ENCODE measurements at places on chromosomes 7 and 10.

- no peak for DNase-seq
Measured at GRCh38 chr7:50783303-50783702, 607 bp upstream of the GRB10 start.

- DNase-seq = no peak
Measured at GRCh38 chr7:150939052-150939451, 39.1 kb downstream of the KCNH2 start.

- DNase-seq = no peak
Measured at GRCh38 chr7:123415625-123416024, 118.8 kb downstream of the IQUB start.

GRCh38 chr7:45068236-45069023, 20.3 kb downstream of the NACAD start:
- DNase-seq = no peak

DNA sequence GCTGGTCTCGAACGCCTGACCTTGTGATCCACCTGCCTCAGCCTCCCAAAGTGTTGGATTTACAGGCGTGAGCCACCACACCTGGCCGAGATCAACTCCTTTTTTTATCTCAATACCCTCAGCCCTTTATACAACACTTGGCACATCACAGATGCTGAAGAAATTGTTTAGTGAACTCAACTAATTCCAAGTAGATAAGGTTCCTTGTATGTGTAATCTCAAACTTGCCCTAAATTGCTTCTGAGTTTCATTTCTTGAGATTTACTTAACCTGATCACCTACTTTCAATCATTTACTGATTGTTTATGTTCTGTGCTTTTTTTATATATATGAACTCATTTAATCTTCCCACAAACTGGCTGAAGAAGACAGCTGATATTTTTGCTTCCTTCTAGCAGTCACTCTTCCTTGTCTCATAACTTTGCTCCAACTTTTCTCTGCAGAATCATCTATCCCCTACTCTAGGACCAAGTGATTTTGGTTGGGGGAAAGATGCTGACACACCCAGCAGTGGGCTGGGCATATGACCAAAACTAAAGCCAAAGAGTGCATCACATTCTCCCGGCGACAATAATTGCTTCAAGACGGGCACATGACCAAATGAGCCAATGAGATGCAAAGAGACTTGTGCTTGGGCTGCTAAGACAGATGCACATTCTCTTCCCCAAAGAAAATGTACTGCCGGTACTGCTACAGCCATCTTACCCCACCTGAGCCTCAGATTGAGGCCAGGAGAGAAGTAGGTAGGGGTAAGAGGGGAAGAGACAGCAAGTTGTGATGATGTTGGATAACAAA, 40.3 kb upstream of the ARID5B start:
- DNase-seq = no peak

- no peak for DNase-seq
Measured at GRCh38 chr10:63246356-63246755, 113.2 kb downstream of the NRBF2 start.

- no peak for DNase-seq
Measured at GRCh38 chr7:130875265-130875741, 141.3 kb upstream of the KLF14 start.

DNA sequence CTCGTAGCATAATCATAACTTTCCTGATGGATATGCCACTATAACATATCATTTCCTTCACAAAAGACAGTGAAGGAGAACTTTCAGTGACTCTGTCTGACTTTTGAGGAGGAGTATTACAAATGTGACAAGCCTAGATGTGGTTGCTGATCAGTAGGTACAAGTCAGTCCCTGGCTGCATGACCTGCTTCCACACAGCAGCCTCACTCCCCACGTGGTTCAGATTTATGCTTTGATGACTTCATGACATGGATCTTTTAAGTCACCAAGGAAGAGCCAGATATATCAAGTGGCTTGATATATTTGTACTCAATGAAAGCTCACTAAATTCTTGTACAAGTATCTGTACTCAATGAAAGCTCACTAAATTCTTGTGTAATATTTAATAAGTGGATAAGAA, 50.9 kb upstream of the MKLN1 start:
- no peak for DNase-seq

DNA sequence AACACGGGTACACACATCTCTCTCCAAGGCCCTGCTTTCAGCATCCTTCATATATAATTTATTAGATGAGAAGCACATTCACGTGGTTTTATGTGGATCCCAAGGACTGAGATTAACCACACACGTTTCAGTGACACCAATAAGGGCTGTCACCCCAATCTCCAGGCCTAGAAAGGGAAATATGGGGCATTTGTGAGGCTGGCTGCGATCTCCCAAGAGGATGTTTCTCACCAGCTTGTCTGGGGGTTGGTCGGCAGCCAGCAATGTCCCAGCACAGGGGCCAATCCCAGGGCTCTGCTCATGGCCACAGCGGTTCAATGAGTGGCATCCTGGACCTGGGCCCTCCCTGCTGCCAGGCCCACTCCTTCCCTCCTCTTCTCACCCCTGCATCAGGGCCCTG, 115.5 kb downstream of the ITIH5 start:
- no peak for DNase-seq

- DNase-seq = no peak
Measured at GRCh38 chr10:73946253-73947145, 35.6 kb downstream of the PLAU start.

- DNase-seq = no peak
Measured at GRCh38 chr7:23018750-23019149, 4.8 kb upstream of the HYCC1 start.

DNA sequence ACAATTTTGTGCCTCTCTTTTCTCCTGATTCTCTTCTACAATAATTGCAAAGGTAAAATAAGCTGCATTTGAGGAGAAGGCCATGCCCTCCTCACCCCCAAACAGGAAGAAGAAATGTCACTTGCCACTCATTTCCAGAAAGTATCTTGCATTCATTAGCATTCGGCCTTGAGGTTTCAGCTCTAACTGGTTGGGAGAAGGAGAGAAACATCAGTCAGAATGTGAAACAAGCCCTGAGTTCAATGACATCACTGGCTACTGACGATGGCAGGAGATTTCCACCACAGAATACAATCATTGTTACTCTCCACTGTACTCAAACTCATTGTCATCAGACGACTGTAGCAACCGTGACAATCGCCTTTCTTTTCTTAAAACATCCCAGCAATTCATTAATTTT, 72.8 kb downstream of the PRKCQ start:
- no peak for DNase-seq

DNA sequence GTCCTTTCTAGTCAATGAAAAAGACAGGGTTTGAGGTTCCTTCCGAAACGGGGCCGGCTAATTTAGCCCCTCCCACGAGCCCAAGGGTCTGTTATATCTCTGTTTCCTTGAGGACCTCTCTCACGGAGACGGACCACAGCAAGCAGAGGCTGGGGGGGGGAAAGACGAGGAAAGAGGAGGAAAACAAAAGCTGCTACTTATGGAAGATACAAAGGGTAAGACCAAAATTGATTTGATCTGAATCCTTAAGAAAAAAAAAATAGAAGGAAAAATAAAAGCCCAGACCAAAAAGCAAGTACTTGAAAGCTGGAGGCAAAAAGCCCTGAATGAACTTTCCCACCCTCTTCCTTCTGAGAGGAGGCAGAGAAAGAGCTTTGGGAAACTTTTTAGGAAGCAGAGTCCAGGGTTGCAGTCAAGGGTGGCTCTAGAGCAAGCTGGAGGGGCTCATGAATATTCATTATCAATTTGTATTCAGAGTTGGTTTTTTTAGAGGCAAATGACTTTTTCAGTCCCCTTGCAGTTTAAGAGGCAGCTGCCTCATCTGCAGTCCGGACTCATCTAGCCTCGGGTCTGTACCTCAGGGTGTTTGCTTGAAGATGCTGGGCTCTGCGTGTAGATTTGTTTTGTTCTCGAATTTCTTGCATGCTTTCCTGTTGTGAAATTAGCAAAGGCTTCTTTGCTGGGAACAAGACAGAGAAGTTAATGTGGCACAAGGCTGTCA, at the start of gene ENTPD1:
Gene ENTPD1 (plus strand): TSS at position 123 of the 721 bp plus-strand sequence. CDS start 77 bp downstream, at position 200.
- DNase-seq = no peak

GRCh38 chr10:23065181-23065948, 30.0 kb upstream of the MSRB2 start:
- DNase-seq = no peak

DNA sequence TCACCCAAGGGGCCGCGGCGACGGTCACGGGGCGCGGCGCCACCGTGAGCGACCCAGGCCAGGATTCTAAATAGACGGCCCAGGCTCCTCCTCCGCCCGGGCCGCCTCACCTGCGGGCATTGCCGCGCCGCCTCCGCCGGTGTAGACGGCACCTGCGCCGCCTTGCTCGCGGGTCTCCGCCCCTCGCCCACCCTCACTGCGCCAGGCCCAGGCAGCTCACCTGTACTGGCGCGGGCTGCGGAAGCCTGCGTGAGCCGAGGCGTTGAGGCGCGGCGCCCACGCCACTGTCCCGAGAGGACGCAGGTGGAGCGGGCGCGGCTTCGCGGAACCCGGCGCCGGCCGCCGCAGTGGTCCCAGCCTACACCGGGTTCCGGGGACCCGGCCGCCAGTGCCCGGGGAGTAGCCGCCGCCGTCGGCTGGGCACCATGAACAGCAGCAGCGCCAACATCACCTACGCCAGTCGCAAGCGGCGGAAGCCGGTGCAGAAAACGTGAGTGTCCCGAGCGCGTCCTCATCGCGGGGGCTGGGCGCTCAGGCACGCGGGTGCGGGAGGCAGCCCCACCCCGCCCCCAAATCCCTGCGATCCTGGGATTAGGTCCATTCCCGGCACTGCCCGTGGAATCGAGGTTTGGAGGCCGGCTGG, 509 bp downstream of the AHR start:
- DNase-seq = no peak

DNA sequence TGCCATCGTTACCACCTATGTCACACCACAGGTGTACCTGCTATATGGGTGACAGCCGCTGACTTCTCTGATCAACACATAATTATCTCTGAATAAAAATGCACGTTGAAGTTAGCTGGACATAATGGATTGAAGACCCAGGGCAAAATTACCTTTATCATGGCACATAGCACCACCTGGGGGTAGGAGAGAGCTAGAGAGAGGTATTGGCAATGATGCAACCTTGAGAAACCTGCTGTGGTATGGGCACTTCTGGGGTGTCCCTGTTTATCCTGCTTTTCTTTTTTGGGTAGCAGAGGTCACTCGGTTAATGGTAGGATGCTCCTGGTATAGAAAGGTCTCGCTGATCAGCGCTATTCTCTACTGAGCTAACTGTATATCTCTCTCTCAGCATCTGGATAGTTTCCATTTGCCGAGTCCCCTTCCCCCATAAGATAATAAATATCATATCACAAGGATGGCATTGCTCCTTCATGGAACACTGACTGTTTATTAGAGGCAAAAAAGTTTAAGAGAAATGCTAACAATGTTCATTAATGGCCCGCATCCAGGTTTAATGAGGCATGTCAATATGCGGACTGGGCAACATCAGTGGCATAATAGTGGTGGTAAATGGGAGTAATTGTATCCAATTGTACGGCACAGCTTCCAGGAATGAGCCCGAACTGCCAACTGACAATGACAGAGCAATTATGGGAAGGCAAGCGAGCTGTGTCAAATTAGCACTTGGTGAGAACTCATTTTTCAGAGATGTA, 323.1 kb downstream of the TFEC start:
- DNase-seq = peak; percentile 28

GRCh38 chr7:44394112-44394447, 68.7 kb upstream of the CAMK2B start:
- DNase-seq = no peak

DNA sequence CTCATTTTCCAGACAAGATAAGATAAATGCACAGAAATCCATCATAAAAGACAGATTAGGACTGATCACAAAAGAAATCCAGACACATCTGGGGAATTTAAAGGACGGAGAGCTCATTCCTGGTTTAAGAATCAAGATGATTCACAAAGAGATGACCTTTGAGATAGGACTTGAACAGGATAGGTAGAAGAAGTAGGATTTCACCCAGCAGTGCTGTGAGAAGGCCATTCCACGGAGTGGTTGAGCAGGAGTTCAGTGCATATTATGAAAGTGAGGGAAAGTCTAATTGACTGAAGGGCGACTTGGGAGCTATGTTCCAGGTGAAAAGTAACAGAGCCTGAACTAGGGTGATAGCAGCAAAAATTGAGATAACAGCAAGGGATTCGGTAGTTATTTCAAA, 73.7 kb downstream of the GAD2 start:
- DNase-seq = no peak

- no peak for DNase-seq
Measured at GRCh38 chr10:79393924-79394610, 46.8 kb downstream of the PPIF start.

- DNase-seq = no peak
Measured at GRCh38 chr10:30186371-30186875, 127.0 kb upstream of the JCAD start.

DNA sequence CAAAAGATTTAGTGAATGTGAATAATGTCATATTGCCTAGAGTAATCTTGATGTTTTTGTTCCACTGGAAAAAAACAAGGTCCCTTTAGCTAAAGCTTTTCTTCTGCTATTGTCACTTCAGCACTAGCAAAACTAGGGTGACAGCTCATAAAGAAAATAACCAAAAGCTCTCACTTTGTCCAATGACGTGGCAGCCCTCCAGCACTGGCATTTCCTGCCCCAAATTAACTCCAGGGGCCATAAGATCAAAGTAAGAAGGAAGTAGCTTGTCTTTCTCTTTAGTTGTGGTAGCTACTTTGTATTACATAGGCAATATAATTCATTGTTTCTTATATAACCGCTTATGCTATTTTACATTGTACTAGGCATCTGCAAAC, 47.3 kb downstream of the LRRN3 start:
- no peak for DNase-seq

DNA sequence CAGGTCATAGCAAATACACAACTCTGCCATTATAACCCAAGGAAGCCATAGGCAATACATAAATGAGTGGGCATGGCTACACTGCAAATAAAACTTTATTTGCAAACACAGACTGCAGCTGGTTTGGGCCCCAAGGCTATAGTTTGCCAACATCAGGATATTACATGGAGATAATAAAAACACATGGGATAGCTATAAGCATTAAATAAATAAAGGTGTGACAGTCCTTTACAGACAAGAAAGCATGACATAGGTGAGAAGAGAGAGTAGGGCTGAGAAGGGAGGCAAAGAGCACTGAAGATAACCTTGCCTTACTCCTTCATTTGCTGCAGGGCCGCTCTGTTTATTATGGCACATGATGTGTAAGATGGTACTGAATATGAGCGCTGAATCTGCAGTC, 135.1 kb upstream of the GHITM start:
- DNase-seq = no peak

DNA sequence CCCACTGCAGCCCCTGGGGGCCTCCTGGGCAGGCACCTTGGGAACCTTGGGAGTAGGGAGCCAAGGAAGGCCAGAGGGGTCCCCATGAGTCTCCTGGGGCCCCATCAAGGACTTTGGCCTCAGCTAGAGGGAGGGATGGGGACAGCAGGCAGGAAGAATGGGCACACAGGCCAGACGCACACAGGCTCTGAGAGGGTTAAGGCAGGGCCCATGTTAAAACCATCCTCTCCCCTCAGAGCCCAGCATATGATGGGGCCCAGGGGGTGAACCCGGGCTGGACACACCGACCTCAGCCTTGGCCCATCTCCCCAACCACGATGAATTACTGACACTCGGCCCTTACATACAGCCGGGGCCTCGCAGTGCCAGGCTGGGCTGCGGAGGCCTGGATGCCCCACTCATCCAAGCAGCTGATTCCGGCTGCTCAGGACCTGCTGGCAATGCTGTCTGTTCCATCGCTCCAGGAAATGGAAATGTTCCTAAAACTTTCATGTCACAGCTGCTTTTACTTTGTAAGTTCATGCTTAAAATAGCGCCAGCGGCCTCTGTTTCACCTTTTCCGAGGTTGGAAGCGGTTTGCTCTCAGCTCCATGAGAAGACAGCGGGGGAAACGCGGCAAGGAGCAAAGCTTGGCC, 17.3 kb upstream of the INPP5A start:
- no peak for DNase-seq

- DNase-seq = no peak
Measured at GRCh38 chr7:116367171-116367813, 132.2 kb upstream of the CAV2 start.

Measured in foreskin keratinocyte (primary cell).